GM12892 (cell line): ENCODE measurements at places on chromosomes 7 and 10.

DNA sequence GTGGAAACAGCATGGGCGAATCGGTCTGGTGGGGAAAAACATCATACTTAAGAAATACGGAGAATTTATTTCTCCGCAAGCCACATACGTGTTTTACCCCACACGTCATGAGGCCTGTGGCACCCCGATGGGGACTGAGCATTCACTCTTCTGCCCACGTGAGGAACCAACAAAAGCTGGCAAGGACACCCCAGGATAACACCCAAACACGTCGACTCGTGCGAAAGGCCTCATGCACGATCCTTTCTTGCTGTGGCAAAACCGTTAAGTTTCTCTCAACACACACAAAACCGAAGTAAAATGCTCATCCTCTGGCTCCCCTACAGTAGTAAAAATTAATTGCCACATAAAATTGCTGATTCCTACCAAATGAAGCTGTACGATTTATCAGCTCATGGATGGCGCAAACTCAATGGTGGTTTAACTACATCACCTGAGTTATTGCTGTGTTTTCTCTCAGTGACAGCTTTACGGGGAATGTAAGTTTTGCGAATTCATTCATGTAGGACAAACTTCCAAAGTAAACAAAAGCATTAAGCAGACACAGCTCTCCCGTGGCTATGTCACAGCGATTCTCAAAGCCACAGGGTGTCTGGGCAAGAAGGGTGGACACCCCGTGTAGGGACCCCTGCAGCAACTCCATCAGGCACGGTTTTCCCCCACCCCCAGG lies 97.0 kb downstream of the CTBP2 start:
- no peak for DNase-seq

DNA sequence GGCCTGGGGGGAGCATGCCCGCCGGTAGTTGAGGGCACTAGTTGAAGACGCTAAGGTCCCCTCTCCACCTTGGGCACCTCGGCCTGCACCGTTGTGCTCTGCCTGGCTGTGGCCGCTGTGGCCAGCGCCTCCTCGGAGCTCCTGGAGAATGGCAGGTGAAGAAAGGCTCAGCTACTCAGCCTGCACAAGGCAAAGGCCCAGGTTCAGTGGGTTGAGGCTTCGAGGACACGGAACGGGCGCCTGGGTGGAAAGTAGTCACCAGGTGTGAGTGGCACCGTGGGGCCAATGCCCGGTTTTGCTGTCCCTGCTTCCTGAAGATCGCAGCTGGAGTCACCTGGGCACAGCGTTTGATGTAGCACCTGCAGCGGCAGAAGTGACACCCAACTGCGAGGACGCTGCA lies 12.4 kb upstream of the ZNF716 start:
- DNase-seq = no peak

DNA sequence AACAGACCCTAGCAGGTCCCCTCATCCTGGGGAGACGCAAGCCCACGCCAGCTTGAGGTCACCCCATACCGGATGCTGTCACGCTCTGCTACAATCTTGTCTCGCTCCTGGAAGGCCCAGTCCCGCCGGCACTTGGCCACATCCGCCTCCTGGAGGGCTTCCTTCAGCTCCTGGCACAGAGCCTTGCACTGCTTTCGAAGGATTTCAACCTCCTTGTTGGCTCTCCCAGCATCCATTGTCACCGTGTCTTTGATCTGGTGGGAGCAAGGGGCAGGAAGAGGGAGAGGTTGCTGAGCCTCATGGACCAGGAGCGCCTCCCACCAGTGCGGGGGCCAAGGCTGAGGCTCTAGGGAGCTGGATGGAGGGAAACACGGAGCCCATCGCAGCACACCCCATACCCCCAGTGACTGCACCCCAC lies 90.9 kb downstream of the DLG5 start:
- DNase-seq = no peak

DNA sequence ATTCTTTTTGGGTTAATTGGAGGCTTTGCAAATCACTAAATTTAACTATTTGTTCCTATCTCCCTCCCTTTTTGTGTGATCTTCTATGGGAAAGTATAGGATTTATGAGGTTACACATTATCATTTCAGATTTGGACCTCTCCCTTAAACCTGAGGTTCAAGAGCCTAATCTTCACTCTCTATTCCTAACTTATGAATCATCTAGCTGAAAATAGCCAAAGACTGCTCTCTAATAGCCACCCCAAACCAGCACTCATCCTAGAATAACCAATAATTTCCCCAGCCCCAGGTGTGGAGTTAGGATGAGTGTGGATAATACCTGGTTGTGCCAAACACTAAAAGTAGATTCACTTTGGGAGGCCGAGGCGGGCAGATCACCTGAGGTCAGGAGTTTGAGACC lies 499.2 kb downstream of the GFRA1 start:
- no peak for DNase-seq

- DNase-seq = no peak
These were observed 233.9 kb downstream of the WDR37 start for GRCh38 chr10:1290071-1290471.

GRCh38 chr10:6346631-6347030 lies 143.9 kb downstream of the PFKFB3 start:
- DNase-seq = no peak

DNA sequence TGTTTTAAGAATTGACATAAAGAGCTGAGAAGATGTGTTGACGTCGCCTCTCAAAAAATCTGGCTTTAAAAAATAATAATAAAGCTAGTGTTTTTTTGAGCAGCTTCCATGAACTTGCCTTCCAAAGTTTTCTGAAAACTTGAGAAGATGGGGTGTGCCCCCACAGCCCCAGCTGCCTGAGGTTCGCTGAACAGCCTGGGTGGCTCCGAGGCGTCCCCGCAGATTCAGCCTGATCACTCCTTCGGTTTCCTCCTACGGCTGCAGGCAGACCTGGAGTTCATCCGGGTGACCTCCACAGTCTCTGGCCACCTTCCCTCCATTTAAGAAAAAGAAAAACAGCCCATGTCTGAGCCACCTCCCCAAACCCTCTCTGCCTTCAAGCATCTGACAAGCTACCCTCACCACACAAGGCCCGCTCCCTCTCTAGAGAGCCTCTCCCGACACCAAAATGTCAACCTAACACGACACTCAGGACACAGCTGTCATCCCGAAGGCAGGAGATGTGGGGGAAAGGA lies 177.8 kb downstream of the PTPRN2 start:
- no peak for DNase-seq

DNA sequence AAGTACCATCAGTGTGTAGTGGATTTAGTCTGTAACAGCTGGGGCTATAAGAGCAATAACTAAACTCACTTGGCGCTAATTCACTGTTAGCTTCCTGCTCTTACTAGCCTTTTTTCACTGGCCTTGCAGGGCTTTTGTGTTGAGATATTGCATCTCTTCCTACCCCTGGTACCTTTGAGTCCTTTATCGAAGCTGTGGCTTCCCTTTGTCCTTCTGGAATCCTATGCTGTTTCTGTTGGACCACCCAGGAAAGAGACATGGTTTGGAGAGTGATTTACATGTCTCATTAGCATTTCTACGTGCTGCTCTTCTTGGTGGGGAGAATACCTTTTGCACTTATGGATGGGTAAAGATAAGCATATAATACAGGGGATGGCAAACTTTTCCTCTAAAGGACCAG lies 103.8 kb downstream of the MLLT10 start:
- no peak for DNase-seq

DNA sequence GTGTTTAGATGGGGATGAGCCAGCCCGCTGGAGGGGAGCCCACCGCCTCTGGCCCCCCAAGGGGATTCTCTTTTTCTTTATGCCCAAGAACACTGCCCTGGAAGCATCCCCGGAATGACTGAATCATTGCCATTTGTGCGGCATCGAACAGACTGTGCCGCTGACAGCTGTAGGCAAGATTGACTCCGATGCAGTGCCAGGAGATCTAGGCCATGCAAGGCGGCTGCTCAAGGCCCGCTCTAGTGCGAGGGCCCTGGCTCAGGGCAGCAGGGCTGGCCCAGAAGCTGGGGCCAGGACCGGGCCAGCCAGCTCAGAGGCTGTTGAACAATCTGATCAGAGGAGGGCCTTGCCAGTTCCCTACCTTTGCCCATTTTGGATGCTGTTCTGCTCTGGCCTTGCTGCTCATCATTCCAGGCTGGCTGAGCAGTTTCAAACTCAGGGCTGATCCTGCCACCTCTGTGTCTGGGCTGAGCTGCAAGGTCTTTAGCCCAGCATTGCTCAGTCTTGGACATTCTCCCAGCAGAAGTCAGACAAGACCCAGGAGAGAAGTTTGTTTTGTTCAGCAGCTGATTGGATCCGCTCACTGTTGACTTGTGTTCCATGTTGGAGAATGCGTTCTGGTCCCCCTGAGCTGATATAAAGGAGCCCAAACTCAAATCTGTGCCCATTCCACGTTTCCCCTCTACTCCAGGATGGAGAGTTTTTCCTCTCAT lies 485.3 kb upstream of the GALNT17 start:
- DNase-seq = no peak

- DNase-seq = no peak
These were observed 34.3 kb upstream of the PHF14 start for GRCh38 chr7:10939237-10939910.

- no peak for DNase-seq
These were observed 211.7 kb upstream of the MKI67 start for GRCh38 chr10:128337860-128338378.

- DNase-seq = no peak
These were observed 16.8 kb upstream of the GPR15LG start for GRCh38 chr10:84156768-84157167.

DNA sequence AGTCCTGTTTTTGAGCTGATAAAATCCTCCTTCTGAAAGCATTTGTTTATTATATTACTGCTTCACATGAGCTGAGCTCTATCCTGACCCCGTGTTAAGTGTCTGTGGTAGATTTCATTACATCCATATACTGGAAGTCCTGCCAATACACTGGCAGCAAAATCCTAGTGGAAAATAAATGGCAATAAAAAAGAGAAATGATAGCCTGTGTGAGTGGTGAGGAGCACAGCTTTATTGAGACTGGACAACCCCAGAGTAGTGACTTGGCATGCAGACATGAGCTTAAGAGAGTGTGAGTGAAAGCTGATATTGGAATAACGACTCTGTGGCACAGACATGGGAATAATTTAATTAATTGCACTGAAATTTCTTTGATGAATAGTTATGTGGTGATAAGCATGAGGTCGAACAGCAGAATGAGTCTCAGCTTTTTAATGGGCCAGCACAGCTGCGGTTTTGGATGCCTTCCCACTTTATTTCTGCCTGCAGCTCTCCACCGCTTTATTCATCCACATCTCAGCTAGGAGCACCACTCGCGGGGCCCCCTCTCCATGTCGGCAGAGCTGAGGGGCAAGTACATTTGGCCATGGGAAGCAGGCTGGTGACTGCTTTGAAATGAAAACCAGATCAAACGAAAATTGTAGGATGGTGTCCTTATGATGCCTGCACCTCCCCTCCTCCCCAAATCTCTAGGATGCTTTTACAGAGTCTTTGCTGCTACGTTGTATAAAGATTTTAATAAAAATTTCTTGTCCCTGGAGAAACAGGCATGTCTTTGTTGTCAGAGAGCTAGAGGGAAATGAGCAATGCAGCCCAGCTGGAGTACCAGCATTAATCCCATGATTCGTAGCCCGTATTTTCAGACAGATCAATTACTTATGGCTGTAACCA lies 494.3 kb downstream of the AUTS2 start:
- no peak for DNase-seq
